NCI-H2227 treated with DMSO at 0.1 percent for 48 hours (cell line): ENCODE measurements at places on chromosomes 6 and 20.
A peak's percentile ranks its signal among the peaks of the same experiment; 100 is the strongest.

- DNase-seq: no peak
Observed at GRCh38 chr6:110319843-110320242, 38.3 kb downstream of the METTL24 start.

GRCh38 chr6:24858177-24858653 is 59.5 kb upstream of the ARMH2 start:
- DNase-seq: no peak

GRCh38 chr6:50850223-50851048 is 31.8 kb downstream of the TFAP2B start:
- no peak for DNase-seq

DNA sequence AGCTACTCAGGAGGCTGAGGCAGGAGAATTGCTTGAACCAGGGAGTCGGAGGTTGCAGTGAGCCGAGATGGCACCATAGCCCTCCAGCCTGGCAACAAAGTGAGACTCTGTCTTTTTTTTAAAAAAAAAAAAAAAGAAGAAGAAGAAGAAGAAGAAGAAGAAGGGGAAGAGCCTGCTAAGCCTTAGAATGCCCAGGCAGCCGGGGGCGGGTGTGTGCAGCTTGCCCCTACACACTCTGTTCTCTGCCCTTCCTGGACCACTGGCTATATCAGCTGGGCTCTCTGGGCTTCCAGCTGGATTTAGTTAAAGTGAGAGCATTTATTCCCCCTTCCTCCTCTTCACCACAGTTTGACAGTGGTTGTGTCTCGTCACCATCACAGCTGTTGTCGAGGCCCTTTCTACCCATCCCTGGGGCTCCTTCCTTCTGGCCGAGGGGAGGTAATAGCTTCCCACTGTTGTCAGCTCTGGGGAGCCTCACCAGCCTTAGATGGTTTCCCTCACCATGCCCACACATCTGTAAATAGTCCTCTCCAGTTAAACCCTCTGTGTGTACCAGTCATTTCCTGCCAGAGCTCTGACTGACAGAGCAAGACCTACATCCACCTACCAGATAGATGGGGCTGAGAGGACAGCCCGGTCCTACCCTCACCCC is 77.6 kb downstream of the TRERF1 start:
- no peak for DNase-seq

- no peak for DNase-seq
Observed at GRCh38 chr6:12232339-12232738, 57.8 kb upstream of the EDN1 start.

DNA sequence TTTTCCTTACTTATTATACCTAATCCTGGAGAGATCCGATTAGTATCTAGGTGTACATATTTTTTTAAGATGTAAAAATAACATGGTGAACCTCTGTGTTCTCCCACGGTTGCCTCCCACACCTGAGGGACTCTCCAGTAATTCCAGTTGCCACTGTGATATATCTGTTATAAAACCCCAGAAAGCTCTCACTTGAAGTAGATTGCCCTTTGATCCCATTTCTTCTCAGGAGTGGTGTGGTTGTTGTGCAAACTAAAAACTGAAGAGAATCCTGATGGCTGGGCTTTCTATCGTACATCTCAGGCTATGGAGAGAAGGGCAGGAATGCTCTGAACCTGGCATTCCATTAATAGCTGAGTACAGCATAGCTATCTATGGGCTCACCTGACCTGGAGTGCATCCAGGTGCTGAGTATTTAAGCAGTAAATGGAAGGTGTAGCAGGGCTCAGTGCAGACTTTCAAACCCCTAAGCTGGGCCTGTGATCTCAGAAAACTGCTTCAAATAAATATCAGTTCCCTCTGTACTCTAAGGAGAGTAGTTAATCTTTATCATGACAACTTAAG is 41.0 kb downstream of the VGLL2 start:
- no peak for DNase-seq

DNA sequence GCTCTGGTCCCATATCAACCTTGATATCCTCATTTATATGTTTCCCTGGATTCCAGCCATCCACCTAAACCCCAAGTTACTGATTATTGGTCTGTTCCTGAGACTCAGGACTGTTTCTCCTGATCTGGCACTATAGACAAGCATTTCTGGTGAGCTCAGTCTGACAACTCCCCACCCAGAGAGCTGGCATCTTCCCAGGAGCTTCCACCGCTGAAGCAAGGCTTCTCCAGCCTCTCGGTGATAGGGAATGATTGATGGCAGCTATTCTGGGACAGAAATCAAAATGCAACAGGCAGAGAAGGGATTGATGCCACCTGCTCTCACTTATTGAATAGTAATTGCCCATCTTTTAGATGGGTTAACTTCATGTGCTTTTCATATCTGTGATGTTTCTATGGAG is 169.7 kb upstream of the GGTLC1 start:
- DNase-seq: no peak

DNA sequence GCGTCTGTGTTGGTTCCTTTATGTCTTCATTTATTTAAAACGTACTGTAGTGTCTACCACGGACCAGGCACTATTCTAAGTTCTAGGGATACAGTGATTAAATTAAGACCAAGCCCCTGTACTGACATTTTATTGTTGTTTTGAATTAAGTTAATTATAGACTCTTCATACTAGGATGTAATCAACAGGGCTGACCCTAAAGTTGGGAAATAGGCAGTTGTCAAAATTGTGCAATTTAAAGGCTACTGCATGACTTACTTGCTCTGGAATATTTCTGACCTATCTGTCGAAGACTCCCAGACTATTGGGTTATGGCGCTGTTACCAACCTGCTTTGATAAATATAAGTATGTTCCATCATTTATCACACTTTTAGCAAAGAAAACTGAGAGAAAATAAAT is 6.7 kb downstream of the MYO6 start:
- peak; percentile 5 for DNase-seq

GRCh38 chr6:43271944-43272343 is 26.1 kb upstream of the SLC22A7 start:
- no peak for DNase-seq

DNA sequence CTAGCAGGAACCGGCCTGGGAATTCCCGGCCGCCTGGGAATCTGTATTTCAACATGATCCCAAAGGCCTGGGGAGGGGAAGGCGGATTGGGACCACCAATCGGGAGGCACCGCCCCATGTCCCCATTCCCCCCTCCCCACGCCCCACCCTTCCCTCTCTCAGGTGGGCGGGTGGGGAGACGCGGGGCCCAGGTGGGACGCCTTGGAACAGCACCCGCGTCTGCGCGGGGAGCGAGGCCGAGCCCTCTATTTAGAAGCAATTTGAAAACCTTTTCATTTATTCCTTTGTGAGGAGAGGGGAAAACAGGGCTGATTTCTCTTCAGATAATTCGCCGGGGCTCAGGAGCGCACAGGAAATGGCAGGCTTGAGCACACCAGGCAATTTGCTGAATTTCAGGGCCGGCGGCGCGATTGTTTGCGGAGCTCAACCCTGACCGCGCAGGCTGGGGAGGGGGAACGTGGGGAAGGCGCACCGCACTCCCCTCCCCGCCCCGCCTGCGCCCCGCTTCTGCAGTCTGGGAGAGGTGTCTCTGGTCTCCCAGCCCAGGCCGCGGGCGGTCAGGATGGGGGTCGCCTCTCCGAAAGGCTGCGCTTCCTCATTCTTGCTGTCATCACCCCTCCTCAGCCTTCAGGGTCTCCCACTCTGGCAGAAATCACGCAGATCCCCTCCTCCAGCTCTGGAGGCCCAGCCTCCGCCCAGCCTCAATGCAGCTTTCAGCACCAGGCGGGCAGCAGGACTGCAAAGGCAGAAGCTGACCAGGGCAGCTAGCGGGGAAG is 170.0 kb downstream of the GRM4 start:
- peak; percentile 79 for DNase-seq

DNA sequence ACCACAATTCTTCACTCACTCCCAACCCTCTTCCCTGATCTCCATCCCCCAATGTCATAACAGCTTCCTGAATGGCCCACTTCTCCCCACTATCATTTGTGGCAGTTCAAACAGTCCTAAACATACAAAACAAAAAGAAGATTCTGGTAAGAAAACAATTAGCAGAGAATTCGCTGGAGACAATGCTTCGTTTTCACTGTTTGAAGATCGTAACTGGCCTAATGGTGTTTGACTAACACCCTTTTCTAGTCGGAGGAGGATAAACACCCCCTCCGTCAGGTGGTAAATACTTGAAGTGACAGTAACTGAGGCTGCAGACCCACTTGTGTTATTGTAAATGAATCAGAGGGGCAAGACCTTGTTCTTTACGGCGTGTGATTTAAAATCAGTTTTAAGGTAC is 3.8 kb downstream of the EYA2 start:
- DNase-seq: peak; percentile 35

GRCh38 chr6:15824811-15825210 is 162.0 kb upstream of the DTNBP1 start:
- DNase-seq: no peak

DNA sequence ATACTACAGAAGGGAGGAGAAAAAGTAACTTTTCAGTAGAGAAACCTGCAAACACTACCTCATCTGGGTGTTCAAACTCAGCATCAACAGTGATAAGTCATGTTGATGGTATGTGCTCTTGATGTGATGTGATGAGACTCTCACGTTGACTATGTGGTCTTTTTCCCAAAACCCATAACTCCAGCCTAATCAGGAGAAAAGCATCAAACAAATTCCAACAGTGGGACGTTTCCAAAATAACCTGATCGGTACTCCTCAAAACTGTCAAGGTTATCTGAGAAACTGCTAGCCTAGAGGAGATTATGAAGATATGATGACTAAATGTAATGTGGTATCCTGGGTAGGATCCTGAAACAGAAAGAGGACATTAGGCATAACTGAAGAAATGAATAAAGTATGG is 41.9 kb upstream of the TAB2 start:
- no peak for DNase-seq
